ENCODE measurements at places on chromosomes 6 and 20. TPM values are rescaled to one million over a fixed set of nuclear protein-coding genes. Genes with fewer than 3 reads are reported as not detected.

DNA sequence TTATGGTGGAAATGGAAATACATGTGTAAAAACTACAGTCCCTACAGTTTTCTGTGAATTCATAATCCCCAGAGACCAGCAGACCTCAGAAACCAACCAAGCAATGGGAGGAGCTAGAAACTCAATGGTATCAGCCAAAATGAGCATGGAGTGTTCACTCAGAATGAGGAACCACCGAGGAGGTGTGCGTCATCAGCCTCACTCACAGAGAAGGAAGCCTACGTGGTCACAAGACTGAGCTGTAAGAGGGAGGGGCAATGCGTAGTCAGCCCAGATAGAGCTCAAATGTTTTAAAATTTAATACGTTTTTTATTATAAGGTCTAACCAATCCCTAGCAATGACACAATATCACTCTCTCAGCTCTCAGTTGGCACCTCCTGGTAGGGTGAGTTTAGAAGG lies 17.4 kb downstream of the MYLK4 start:
- peaks cover 10% of the 10 kb centered on the region for H3K4me1 ChIP-seq
- H3K36me3 ChIP-seq: peaks cover 6% of the 10 kb centered on the region
- H3K27ac ChIP-seq: peak overlapping the region; percentile 90
- H3K4me3 ChIP-seq: peak overlapping the region; percentile 0
- H3K27me3 ChIP-seq: peaks cover 9% of the 10 kb centered on the region

CCN6 gene
- not detected for polyA plus RNA-seq

RHAG gene
- polyA plus RNA-seq: not detected

GRCh38 chr6:218153-219018 lies 73.9 kb upstream of the DUSP22 start:
- no peaks in the 10 kb centered on the region for H3K36me3 ChIP-seq
- H3K27me3 ChIP-seq: no peaks in the 10 kb centered on the region
- H3K4me1 ChIP-seq: peaks cover 59% of the 10 kb centered on the region

- peaks cover 10% of the 10 kb centered on the region for H3K27me3 ChIP-seq
These were observed 28.5 kb upstream of the TMEM14A start for GRCh38 chr6:52642368-52642767.

DNA sequence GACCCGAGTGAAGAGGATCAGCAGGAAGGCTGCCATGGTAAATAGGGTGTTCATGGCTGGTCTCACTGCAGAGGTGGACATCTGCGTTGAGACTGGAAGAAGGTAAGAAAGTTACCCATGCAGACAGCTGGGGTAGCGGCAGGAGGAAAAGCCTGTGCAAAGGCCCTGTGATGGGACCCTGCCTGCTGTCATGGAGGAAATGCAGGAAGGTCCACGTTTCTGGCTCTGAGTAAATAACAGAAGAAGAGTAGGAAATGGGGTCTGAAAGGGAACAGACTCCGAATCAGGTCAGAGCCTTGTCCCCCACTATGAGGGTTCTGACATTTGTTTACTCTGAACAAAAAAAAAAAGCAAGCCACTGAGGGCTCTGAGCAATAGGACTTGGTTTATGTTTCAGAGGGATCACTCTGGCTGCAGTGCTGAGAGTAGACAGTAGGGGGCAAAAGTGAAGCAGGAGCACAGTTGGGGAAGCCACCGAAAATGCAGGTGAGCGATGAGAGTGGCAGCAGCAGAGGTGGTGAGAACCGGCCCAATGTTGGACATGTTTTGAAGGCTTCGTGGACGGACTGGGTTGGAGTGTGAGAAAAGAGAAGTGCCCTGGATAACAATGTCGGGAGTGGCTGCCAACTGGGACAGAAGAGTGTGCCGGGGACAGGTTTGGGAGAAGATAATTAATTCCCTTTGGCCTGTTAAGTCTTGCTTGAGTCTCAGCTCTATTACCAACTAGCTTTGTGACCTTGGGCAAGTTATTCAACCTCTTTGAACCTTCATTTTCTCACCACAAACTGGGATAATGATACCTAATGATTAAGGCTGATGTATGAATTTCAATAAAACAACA lies 57.9 kb upstream of the MAP7 start:
- DNase-seq: peak; percentile 63
- H3K4me1 ChIP-seq: peaks cover 5% of the 10 kb centered on the region
- no peak overlapping the region for H3K4me3 ChIP-seq
- no peaks in the 10 kb centered on the region for H3K27me3 ChIP-seq
- peaks cover 20% of the 10 kb centered on the region for H3K36me3 ChIP-seq

GRCh38 chr20:37907677-37908401 lies 4.9 kb downstream of the VSTM2L start:
- H3K4me1 ChIP-seq: peaks cover 13% of the 10 kb centered on the region
- H3K36me3 ChIP-seq: peaks cover 15% of the 10 kb centered on the region
- no peak overlapping the region for H3K27ac ChIP-seq
- no peak for DNase-seq

TNFRSF21 gene
- polyA plus RNA-seq: 1.3 TPM

HIVEP1 gene
- 9.4 TPM for polyA plus RNA-seq

- peaks cover 42% of the 10 kb centered on the region for H3K27me3 ChIP-seq
- H3K27ac ChIP-seq: no peak overlapping the region
- no peak overlapping the region for H3K4me3 ChIP-seq
- DNase-seq: no peak
These were observed 58.2 kb upstream of the FOXP4 start for GRCh38 chr6:41487860-41488432.

DNA sequence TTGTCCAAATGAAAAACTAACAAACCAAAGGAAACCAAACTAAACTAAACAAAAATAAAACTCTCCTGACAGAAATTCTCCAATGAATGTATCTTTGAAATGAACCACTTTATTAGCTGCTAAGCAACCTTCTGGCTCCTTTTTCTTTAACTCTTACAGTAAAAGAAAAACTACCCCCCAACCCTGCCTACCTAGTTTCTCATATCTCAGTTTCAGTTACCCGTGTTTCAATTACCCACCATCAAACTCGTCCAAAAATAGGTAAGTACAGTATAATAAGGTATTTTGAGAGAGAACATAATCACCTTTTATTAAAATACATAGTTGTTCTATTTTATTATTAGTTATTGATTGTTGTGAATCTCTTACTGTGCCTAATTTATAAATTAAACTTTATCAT lies 177.4 kb upstream of the THEMIS start:
- H3K36me3 ChIP-seq: peaks cover 50% of the 10 kb centered on the region
- H3K27me3 ChIP-seq: no peaks in the 10 kb centered on the region
- no peak overlapping the region for H3K27ac ChIP-seq
- H3K4me3 ChIP-seq: no peak overlapping the region

DNA sequence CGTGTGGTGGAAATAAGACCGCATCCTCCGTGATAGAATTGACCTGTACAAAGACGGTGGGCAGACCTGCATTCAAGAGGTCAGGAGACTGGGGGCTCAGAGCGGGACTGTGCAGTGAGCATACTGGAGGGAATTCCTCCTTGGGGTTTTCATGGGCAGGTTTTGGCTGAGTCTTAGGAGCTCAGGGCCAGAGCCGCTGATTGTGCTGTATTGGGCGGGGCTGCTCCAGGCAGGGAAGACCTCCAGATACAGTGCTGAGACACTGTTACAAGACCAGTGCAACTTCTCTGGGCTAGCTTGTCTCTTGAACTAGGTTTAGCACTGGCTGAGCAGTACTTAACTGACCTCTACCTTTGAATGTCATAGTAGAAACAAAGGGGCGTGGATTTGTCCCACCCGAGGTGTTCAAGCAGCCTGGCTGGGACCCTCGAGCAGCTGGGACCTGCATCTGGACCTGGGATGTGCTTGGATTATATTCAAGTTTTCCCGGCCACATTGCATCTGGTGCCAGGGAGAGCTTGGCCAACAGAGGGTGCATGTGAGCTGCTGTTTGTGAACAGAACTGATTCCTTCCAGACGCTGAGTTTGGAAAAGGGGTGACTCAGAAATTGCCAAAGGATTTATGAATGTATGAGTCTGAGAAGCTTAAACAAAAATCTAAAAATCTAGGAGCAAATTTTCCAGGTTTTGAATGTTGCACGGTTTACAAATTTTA lies 33.4 kb upstream of the SLC22A1 start:
- no peaks in the 10 kb centered on the region for H3K27me3 ChIP-seq
- H3K4me3 ChIP-seq: no peak overlapping the region
- no peak overlapping the region for H3K27ac ChIP-seq
- no peak for DNase-seq
- peaks cover 3% of the 10 kb centered on the region for H3K4me1 ChIP-seq

- no peak overlapping the region for H3K27ac ChIP-seq
- H3K27me3 ChIP-seq: peaks cover 92% of the 10 kb centered on the region
- no peaks in the 10 kb centered on the region for H3K4me1 ChIP-seq
- no peak for DNase-seq
- H3K4me3 ChIP-seq: no peak overlapping the region
- H3K36me3 ChIP-seq: no peaks in the 10 kb centered on the region
These were observed 6.7 kb upstream of the DLGAP4 start for GRCh38 chr20:36299459-36299858.

SMPD2 gene
- 27.9 TPM for polyA plus RNA-seq

E2F1 gene
- 0.35 TPM for polyA plus RNA-seq

DNA sequence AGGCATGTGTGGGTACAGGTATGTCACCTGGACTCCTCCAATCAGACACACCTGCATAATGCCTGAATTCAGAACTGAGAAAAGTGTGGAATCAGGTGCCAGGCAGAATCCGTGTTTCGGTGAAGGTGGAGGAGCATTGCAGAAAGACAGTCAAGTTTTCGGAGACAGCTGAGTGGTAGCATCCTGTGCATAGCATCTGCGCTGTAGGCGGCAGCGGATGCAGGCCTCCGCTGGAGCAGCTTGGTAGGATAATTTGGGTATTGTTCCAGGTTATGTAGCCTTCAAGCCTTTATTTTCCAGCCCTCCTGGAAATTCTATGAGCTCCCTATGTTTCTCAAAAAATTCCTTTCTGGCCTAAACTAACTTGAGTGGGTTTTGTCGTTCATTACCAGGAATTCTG lies 15.5 kb upstream of the ARMC2 start:
- H3K4me3 ChIP-seq: no peak overlapping the region
- H3K4me1 ChIP-seq: peaks cover 12% of the 10 kb centered on the region
- DNase-seq: no peak
- peaks cover 13% of the 10 kb centered on the region for H3K27me3 ChIP-seq
- no peaks in the 10 kb centered on the region for H3K36me3 ChIP-seq

ELOVL4 gene
- polyA plus RNA-seq: not detected

- H3K27me3 ChIP-seq: no peaks in the 10 kb centered on the region
- no peak overlapping the region for H3K4me3 ChIP-seq
- DNase-seq: no peak
- H3K4me1 ChIP-seq: no peaks in the 10 kb centered on the region
These were observed 799.5 kb downstream of the QKI start for GRCh38 chr6:164214066-164214465.

F13A1 gene
- polyA plus RNA-seq: 8.8 TPM

KHDRBS2 gene
- 16.0 TPM for polyA plus RNA-seq

DNA sequence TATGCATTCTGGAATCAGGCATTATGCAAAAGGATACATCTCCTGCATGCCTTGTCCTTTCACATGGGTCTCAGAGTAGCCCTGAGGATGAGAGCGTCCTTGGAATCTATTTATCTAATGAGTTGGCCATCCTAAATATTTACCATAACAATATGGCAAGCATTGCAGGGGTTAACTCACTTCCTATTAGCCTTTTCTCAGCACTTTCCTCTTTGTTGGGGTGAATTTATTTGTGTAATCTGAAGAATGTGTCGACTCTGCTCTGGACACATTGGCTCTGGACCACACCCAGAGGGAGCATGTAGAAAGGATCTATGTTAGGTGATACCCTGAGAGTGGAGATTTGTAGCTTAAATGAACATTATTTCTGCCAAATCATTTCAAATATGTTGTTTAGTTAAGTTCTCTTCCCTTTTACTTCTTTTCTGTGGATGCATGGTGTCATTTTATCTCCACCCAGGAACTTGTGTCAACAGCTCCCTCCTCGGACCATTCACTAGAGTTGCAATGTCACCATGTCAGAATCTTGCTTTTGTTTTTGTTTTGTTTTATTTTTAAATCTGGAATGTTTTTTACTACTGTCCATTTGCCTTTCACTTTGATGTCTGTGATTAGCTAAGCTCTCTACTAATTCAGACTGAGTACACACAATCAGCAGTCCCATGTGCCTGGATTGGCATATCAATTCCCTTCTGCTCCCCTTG lies 757.0 kb upstream of the MMS22L start:
- no peak for DNase-seq
- H3K4me3 ChIP-seq: no peak overlapping the region
- no peaks in the 10 kb centered on the region for H3K4me1 ChIP-seq
- H3K27me3 ChIP-seq: no peaks in the 10 kb centered on the region
- H3K27ac ChIP-seq: no peak overlapping the region
- H3K36me3 ChIP-seq: no peaks in the 10 kb centered on the region

SNX5 gene
- 120 TPM for polyA plus RNA-seq

GGTLC1 gene
- not detected for polyA plus RNA-seq

PNPLA1 gene
- 0.27 TPM for polyA plus RNA-seq

PAQR8 gene
- 6.1 TPM for polyA plus RNA-seq
